ENCODE measurements at places on chromosomes 12 and 14.

- no peak for DNase-seq
Observed at GRCh38 chr14:29442696-29443095, 485.0 kb downstream of the PRKD1 start.

- no peak for DNase-seq
Observed at GRCh38 chr12:129538137-129538536, 365.7 kb downstream of the TMEM132D start.

GRCh38 chr14:91112194-91112593 lies 1.7 kb upstream of the DGLUCY start:
- no peak for DNase-seq

DNA sequence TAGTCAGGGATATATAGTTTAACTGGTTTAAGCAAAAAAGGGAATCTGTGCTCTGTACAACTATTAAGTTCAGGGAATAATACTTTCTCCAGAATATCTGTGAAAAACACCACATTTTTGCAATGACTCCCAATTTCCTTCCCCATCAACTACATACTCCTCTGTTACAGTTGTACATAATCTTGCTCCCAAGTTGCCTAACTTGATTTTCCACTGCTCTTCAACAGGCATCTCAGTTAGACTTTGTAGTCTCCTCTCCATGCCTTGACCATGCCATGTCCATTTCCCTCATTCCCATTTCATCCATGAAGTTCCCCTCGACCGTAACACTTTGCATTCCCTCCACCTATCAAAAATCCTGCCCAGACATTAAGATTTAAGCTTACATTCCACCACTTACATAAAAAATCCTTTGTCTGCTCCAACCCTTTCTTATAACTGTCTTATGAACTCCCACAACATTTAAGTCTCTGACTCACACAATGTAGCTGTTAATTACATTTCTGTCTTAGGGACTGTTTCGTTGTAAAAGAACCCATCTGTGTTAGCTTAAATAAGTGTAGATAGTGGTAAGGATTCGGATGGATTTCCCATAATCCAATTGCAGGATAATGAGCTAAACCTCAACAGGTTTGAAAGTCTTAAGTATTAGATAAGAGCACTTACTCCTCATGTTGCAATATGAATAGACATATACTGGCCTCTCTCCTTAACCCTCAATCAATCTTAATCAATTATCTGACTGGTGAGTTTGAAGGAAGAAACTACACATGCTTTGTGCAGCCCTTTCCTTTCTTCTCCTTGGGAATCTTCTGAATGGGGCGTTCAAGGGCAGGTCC lies 156.5 kb downstream of the PAWR start:
- no peak for DNase-seq

DNA sequence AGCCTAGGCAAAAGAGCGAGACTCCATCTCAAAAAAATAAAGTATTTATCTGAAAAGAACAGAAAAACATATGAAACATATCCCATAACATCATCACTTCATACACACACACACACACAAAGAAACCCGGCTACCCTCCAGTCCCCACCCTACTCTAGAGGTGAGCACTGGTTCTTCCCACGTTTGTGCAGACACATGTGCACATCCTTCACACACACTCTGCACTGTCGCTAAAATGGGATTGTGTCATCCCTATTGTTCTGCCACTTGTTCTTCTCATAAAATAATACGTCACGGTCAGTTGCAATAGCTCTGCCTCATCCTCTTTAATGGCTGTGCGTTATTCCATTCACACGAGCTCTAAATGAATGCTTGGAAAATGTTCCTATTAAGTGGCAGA lies 85.9 kb upstream of the ANO2 start:
- no peak for DNase-seq

DNA sequence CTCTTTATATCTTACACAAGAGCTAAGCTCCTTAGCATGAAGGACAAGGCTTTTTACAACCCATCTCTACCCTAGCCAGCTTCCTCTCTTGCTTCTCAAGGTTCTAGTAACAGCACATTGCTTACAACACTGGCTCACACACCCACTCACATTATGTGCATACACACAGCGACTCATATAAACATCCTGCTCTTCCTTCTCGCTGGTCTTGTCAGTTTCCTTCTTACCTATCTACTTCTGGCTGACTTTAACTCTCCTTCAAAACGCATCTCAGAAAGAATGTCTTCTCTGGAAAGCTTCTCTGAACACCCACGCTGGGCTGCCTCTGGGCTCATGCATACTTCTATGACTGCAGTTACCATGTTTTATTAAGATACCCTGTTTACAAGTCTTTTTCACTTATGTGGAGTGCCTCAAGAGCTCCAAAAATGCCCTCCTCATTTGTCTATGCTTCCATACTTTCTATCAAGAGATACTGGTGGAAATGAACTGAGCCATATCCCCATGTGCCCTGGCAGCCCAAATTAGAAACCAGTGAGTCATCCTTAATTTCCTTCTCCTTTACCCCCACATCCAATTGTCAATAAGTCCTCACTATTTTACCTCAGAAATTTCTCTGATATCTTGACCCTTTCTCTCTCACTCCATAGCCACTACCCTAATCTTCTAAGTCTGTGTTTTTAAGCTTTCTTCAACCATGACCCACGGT lies 126.9 kb upstream of the KRAS start:
- no peak for DNase-seq

DNA sequence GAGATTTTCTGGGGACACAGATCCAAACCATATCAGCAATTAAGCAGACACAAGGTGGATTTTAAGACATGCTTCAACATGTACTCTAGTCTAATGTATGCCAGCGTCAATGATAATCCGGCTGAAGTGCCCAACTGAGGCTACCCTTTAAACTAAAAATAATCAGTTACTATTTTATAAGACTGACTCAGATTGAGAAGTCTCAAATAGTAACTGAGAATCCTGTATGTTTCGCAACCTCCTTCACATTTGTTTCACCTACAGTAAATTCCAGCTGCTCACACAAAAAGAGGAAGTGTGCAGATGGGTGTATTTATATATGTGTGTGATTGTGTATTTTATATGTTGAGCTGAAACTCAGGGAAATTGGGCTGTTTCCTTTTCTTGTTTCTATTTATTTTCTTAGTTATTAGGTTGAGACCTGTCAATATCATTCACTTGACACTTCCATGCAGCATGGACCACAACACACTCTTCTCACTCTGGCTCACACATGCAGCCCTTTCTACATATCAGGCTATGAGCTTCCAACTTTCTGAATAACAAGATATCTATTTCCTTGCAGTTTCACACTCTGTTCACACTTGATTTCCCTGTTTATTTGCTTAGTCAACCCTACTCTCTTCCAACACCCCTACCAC lies 1224.9 kb upstream of the TMEM132C start:
- DNase-seq, result no peak

DNA sequence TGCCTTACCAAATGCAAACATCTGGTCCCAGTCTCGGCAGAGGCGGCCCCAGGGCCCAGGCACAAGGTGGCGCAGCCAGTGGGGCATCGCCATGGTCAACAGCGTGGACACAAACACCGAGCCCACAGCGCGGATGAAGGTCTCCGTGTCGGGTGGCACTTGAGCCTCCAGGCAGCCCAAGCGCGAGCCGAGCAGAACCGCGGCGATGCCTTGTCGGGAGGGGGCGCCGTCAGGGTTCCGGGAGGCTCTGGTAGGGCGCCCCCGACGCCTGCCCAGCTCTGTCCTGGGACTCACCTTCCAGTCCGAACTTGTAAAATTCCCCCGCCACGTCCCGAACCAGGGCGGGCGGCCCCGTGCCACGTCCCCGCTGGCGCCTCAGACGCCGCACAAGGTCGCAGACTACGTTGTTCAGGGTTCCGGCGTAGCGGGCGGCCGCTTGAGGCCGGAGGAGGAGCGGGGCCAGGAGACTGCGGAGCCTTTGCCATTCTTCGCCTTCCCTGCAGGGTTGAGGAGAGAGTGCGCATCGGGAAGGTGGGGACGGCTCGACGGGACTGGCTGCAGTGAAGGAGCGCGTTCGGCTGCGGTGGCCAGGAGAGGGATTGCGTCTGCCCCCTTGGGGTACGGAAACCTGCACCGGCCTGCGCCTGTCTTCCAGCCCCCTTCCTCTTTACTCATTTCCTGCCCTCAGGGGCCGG lies 1.7 kb downstream of the CYP27B1 start:
- no peak for DNase-seq

GRCh38 chr12:89373763-89374572 lies 21.7 kb upstream of the DUSP6 start:
- no peak for DNase-seq

DNA sequence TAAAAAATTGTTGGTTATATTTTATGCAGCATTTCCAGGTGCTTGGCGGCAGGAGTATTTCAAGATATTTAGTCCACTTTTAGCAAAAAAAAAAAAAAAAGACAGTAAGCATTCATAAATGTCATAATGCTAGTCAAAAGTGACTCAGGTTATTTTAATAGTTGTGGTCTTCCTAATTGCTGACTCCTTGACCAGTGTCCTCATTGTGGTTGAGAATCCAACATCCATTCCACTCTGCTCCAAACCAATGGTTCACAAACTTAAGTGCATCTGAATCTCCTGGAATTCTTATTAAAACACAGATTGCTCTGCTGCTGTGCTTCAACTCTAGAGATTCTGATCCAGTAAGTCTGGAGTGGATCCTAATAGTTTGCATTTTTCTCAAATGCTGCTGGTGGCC lies 71.4 kb downstream of the AKAP6 start:
- no peak for DNase-seq

DNA sequence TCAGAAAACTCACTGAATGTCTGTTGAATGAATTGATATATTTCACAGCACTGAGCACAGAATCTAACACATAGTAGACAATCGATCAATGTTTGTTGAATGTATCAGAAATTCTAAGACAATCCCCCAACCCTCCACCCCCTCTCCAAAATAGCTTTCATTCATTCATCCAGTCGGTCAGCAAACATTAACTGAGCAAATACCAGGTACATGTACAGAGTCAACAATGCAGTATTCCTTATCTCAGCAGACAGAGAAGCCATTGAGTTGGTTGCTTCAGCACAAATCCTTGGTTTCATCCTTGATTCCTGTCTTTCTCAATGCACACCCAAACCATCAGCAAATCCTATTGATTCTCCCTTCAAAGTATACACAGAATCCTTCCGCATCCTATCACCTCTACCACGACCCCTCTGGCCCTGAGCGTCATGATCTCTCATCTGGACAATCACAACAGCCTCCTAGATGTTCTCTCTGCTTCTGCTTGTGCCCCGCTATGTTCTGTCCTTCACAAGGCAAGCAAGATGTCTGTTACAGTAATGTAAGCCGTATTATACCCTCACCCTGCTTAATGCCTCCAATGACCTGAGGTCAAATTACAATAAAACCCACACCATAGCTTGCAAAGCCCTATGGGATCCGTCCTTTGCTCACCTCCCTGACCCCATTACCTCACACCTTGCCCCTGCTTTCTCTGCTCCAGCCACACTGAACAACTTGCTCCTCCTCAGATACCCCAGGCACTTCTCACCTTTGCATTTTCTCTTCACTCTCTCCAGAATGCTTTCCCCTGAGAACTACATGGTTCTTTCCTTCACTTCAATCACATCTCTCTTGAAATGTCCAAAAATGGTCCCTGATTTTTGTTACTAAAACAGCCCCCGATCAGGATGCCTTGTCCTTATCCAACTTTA lies 738.1 kb upstream of the TBX3 start:
- no peak for DNase-seq

DNA sequence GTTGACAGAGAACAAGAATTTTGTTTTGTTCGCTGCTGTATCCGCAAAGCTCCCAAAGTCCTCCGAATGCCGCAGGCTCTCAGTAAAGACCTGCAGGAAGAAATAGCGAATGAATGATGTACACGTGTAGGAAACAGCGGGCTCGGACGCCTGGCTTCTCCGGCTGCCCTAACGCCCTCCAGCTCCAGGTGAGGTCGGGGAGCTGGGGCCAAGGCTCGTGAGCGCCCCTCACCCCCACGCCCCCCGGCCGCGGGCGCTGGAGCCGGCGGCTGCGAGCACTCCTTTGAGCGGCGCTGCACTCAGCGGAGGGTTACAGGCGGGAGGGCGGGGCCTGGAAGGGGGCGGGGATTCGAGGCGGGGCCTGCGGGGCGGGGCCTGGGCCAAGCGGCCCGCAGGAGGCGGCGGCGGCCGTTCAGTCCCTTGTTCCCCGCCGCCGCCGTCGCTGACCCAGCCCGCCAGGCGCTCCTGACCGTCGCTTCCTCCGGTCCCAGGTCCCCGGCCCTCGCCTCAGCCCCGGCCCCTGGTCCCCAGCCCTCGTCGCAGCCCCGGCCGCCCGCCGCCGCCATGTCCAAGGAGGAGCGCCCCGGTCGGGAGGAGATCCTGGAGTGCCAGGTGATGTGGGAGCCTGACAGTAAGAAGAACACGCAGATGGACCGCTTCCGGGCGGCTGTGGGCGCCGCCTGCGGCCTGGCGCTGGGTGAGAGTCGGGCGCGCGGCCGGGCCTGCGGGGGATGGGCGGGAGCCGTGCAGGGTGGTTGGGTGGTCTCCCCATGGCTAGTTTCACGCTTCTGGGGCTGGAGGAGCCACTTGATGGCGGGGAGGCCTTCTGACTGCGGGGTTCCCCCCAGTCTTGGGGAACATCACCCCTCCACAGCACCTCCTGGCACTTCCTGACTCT lies at the start of gene AACS:
Gene AACS, plus strand, starts transcription at position 415 of the 898 bp plus-strand sequence. Its CDS starts 150 bp downstream, at position 565.
- DNase-seq, result peak; percentile 80

DNA sequence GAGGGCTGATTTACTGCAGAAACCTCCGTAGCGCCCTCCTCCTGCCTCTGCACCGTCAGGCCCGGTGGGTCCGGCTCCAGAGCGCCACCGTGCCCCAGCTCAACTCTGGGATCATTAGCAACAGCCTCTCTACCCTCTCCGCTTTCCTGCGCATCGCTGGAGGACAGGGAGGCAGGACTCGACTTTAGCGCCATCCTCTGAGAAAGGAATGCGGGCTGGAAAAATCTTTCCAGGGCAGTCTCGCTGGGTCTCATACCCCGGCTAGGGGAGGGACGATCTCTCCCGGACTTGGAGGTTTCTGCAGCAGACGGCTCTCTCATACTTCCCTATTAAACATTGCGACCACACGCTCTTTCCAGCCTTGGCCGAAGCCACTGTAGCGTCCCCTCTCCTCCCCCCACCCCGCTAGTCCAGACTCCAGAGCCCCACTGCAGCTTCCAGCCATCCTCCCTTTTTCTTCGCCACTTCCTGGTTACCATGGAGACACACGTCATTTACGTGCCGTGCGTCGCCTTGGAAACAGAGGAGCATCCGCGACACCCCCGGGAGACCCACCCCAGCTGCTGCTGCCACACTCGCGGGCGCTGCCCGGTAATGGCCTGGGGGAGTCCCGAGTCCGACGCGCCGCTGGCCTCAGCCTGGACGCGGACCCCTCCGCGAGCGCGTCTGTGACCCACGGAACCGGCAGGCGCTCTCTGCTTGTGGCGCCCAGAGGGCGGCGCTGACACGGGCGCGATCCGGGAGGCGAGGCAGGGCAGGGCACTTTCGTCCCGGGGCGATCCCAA lies at the start of gene CCDC184:
Gene CCDC184, plus strand, starts transcription at position 554 of the 785 bp plus-strand sequence. CDS start 479 bp downstream, outside the sequence.
- peak; percentile 81 for DNase-seq

GRCh38 chr12:132604151-132604618 lies 6.2 kb downstream of the LRCOL1 start:
- no peak for DNase-seq

GRCh38 chr12:118315821-118316220 lies 56.9 kb downstream of the TAOK3 start:
- DNase-seq, result no peak

- DNase-seq, result no peak
Observed at GRCh38 chr12:97500537-97500936, 37.9 kb downstream of the RMST start.
